Right ventricle myocardium inferior (tissue), 1 donor: ENCODE measurements at places on chromosomes 1 and 21.
A peak's percentile ranks its signal among the peaks of the same experiment; 100 is the strongest.

GRCh38 chr1:207815913-207816291 is 64.0 kb downstream of the CD46 start:
- no peak for DNase-seq

- no peak for DNase-seq
Observed at GRCh38 chr1:30695439-30695841, 27.9 kb downstream of the MATN1 start.

GRCh38 chr1:153933955-153934354 is 11.2 kb upstream of the GATAD2B start:
- no peak for DNase-seq

DNA sequence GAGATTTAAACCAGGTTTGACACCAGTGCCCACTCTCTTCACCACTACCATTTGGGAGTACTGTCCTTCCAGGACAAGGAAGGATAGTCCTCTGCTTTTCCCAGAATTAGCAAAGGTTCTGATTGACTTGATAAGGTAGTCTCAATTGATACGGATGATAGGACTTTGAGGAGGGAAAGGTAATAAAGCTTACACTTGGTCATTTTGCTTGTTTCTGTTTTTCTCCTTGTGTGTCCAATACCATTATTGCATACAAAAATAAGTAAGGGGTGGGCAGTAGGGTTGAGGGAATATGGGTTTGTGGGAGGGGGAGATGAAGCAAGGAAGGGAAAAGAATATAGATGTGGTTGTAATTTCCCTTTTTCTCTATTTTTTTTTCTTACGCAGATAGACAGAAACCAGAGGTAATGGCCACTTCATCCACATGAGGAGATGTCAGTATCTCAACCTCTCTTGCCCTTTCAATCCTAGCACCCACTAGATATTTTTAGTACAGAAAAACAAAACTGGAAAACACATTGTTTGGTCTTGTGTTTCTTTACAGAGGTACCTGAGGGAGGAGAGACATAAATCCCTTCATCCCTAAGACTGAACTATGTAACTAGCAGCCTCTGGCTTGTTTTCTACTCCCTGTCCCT is 2.6 kb downstream of the C1orf56 start:
- no peak for DNase-seq

DNA sequence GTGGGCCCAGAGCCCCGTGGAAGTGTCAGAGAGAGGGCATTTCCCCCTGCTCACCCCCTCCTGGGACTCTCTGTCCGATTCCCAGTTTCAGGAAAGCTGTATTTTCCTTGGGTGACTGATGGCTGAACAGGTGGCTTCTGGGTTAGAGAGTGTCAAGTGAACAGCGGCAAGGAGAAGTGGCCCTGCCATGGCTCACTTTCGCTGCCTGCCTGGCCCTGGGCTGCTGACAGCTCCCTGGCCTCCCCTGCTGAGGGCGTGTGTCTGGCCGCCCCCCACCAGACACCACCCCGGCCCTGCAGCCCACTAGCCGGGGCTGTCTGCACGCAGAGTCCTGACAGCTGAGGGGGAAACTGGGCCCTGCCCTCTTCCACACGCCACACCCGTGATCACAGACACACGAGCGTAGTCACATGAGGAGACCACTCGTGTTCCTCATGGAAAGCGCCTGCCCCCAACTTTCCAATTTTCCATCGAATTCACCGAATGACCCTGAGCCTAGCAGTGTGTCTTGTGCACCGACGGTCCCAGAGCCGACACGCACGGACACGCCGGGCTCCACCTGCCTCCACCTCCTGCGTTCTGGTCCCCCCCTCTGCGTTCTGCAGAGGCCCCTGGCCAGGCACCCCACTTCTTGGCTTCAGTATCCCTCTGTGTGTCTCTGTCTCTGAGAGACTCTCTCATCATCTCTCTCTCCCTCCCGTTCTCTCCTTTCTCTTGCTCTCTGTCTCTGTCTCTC is 60.6 kb upstream of the CASZ1 start:
- peak; percentile 42 for DNase-seq

DNA sequence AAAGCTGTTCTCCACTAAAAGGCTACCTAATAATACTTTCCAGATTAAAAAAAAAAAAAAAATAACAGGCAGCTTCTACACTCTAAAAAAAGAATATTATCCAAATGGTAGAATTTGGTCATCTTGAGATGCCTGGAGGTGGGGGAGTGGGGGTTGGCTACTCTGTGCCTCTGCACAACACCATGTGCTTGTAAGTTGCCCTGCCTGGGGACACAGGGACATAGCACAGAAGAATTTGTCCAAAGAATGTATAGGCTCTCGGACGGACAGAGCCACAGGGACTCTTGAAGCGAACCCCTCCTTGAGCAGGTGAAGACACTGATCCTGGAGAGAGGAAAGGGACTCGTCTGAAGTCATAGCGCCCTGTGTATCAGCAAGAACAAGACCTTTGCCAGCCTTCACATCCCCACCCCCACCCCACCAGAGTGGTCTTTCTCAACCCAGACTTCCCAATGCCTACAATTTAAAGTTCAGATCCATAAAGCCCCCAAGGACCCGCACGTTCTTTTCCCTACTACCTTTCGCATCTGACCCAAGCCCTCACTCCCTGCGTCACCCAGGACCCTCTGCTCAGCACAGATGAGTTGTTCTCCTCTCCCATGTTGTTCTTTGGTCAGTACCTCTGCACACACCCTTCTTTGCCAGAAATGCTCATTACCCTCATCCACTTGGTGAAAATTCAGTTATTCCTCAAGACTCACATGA is 72.6 kb downstream of the LGR6 start:
- no peak for DNase-seq

DNA sequence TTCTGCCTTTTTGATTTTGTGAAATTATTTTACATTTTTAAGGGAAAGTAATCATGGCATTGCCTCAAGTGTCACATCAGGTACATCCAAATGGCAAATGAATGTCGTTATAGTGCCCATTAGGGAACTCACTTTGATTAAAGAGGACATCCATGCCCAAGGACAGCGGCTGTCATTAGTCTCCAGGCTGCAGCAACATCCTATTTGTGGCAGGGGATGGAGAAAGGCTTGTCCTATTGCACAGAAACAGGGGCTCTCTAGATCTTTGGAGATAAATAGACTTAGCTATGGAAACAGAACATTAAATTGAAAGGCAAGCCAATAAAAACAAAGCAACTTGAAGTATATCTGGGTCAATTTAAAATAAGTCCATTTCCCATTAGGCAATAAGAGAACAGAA is 439.3 kb downstream of the NEGR1 start:
- DNase-seq = no peak

- no peak for DNase-seq
Observed at GRCh38 chr1:21383785-21384401, 56.0 kb upstream of the NBPF3 start.

GRCh38 chr1:33070628-33071027 is 10.3 kb upstream of the AZIN2 start:
- no peak for DNase-seq

GRCh38 chr21:43866659-43867331 is 1.8 kb downstream of the AGPAT3 start:
- DNase-seq = no peak

- no peak for DNase-seq
Observed at GRCh38 chr1:117675907-117676430, 70.1 kb downstream of the TENT5C start.

DNA sequence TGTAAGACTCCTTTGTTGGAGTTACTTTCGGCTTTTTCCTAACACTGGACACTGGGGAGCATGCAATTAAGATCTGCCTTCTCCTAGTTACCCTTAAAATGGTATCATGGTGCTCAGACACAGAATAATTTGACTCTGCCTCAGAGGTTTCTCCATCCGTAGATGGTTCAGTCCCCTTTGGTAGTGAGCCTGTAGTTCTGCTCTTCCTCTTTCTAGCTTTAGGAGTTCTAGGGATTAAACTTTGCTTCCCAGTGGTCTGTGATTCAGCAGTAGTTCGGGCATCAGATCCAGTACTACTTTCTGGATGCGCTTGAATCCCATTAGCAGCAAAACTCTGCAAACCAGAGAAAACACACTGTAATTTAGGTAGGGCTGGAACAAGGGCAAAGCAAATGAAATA is 1.5 kb downstream of the DNTTIP2 start:
- no peak for DNase-seq

- no peak for DNase-seq
Observed at GRCh38 chr21:36193200-36193599, 36.6 kb downstream of the DOP1B start.

- no peak for DNase-seq
Observed at GRCh38 chr1:89938171-89939055, 56.5 kb upstream of the ZNF326 start.

GRCh38 chr1:178932552-178932906 is 61.7 kb upstream of the ANGPTL1 start:
- no peak for DNase-seq
